ENCODE measurements at places on chromosomes 4 and X.

DNA sequence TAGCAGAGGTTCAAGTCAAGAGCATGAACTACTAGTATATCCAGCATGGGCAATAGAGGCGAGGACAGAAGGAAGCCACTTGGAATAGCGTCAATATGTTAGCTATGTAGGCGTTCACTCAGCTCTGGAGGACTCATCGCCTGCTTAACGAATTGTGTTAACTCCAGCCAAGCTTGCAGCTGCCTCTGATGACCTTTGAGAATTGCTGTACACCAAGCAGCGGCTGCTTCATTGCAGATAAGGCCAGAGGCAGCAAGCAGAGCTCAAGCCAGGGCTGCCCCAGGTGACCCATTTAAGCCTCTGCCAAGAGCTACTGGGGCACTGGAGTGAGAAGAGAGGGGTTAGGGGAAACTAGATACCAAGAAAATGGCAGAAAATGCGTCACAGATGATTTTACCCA, 160.2 kb upstream of the IGFBP7 start:
- DNase-seq: no peak

DNA sequence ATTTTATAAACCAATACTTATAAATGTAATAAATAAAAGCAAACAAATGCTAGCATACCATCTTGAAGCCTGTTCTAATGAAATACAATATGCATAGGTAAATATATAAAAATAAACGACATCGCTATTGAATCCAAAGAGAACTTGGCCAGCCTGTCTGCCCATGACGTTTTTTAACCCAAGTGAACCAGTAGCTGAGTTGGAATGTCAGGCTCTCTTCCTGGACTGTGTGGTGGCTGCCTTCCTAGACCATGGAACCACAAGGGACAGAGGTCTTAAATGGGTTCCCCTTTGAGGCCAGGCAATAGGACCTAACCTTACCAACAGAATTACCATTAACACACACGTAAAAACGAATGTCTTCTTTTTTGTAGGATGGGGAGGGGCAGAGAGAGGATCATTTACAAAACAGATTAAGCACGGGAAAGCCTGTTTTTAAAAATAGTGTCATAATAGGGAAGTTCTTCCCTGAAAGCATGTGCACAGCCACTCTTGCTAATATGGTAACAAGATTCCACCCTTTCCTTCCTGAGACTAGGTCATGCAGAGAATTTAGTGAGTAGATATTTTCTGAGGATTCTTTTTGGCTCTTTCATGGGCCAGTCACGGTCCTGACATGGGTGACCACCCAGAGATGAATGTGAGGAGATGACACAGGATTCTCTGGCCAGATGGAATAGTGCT, 69.4 kb upstream of the ACSL1 start:
- peak; percentile 48 for DNase-seq

- DNase-seq: no peak
Observed at GRCh38 chr4:6478546-6479220, 6.3 kb upstream of the PPP2R2C start.

GRCh38 chr4:173056710-173057109, 111.9 kb upstream of the GALNT7 start:
- DNase-seq: no peak

DNA sequence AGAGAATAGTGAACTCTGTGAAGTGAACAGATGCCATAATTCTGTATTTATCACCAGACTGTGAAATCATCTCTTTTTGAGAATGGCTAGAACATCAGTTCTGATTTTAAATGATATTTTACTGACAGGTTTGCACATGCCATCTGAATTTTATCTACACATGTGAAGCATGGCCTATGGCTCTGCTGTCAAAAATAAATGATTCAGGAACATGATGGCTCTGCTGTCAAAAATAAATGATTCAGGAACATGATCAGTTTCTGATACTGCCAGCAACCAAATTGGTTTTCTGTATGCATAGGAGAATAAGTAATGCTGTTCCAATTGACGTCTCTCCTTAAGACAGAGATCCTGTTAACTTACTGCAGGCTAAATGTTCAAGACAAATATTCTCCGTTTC, 70.6 kb upstream of the TLL1 start:
- no peak for DNase-seq

GRCh38 chr4:4847011-4847410, 12.5 kb upstream of the MSX1 start:
- DNase-seq: no peak

DNA sequence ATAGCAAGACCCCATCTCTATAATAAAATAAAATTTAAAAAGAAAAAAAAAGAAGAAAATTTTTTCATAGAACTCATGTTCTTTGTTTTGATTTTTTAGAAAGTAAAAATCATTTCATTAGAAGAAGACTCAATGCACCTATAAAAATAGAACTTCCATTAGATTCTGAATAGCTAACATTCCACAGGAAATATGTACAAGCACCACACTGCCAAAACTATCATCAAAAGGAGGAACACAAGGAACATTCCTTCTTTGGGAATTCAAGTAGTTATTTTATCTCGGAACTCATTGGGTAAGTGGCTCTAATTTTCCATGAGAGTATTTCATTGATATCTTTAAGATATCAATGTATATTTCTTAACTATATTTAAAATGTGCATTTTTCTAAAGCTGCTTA, 157.6 kb downstream of the CAMK2D start:
- DNase-seq: no peak

- no peak for DNase-seq
Observed at GRCh38 chr4:5750946-5751665, 40.1 kb downstream of the EVC start.

DNA sequence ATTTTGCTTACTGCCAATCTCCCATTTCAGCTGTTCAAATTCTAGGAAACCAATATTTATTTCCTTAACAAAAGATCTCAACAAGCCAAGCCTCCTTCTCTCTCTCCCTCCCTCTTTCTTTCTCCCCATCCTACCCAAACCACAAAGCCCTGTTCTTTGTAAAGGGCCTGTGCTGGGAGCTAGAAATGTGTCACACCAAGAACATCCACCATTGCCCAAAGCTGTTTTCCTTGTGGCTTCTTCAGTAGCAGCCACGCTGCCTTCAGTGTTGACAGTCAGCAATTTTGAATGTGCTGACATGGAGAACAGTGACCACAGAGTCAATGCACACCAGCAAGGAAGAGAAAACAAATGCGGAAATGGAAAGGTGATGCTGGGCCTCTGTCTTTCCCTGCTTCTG, 203.0 kb downstream of the MAML3 start:
- peak; percentile 76 for DNase-seq

GRCh38 chr4:163167333-163167626, 590 bp upstream of the NAF1 start:
- DNase-seq: peak; percentile 9

GRCh38 chr4:123345935-123346300, 50.7 kb upstream of the SPRY1 start:
- no peak for DNase-seq

DNA sequence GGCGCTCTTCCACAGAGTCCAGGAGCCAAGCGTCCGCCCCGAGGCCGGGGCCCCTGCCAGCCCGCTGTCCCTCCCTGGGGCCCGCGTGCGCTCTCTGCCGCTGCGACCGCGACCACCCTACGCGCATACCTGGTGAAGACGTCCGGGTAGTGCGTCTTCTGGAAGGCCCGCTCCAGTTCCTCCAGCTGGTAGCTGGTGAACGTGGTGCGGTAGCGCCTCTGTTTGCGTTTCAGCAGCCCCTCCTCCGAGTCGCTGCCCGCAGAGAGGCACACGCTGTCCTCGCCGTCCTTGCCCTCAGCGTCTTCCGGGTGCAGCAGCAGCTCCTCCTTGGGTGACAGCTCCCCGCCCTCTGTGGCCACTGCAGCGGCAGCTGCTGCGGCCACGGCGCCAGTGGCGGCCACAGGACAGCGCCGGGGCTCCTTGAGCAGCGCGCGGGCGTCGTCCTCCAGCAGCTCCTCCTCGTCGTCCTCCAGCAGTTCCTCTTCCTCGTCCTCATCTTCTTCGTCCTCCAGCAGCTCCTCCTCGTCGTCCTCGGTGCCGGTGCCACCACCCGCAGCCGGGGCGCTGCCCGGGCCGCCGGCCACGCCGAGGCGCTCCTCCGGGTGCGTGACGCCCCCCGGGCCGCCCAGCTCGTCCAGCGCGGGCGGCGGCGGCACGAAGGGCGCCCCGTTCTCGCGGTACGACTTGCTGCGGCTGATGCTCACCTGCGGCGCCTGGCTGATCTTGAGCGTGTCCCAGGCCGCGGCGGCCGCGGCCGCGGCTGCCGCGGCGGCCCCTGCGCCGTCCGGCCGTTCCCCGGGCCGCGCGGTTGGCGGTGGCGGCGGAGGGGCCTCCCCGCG, 2.8 kb downstream of the ARX start:
- no peak for DNase-seq

DNA sequence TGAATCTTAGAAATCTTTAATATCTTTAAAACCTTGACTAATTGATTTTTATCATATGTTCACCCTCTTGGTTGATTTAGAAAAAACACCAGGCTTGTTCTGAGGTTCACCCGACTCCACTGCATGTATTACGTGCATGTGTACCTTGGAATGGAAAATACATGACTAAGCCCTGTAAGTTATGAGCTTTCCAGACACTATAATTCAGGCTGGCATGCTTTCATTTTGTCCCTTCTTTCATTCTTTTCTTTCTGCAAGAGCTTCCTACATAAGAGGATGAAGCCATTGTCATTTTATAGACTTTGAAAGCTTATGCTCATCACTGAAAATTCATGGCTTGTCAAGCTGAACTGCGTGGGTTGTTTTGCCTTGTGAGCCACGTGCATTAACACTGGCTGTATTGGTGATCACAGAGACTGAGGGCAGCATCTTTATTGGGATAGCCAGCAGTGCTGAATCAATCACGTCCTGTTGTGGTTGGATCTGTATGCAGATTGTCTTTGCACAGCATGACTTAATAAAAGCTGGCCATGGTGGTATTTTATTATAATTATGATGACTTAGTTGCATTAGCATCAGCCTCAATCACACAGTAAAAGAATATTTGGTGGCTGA, 141.9 kb downstream of the SLIT2 start:
- DNase-seq: no peak

- DNase-seq: no peak
Observed at GRCh38 chr4:1535926-1536578, 129.8 kb upstream of the NKX1-1 start.

DNA sequence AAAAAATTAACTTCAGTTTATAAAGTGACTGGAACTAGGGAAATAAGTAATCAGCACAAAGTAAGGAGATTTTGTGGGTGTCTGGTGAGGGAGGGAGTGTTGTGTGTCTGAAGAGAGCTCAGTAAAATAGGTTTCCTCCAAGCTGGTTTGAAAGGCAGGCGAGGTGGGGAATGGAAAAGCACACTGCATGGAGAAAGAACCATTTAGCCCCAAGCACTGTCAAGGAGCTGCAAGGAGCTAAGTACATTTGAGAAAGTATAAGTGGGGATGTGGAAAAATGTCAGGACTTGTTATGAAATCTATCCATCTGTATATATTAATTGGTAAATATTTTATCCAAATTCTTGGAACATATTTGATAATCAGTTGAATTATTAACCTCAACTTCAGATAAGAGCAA, 956 bp downstream of the C4orf51 start:
- DNase-seq: no peak

DNA sequence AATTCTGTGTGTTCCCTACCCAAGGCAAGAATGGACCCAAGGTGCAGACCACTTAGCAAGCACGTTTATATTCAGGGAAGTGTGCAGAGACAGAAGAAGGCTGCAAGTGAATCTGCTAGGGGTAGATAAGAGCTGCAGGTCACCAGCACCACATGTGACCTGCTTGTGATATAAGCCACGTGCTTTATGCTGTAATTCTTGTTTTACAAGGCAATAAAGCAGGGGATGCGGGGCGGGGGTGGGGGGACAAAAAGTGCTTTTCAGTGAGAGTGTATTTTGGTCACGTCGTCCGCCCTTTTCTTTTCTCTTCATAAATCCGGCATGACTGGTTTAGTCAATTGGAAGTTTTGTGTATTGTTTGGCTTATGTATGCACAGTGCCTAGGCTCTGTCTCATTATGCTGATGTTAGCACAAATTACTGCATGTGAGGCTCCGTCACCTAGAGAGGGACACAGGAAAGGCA, 192.7 kb downstream of the RBMX2 start:
- DNase-seq: no peak

DNA sequence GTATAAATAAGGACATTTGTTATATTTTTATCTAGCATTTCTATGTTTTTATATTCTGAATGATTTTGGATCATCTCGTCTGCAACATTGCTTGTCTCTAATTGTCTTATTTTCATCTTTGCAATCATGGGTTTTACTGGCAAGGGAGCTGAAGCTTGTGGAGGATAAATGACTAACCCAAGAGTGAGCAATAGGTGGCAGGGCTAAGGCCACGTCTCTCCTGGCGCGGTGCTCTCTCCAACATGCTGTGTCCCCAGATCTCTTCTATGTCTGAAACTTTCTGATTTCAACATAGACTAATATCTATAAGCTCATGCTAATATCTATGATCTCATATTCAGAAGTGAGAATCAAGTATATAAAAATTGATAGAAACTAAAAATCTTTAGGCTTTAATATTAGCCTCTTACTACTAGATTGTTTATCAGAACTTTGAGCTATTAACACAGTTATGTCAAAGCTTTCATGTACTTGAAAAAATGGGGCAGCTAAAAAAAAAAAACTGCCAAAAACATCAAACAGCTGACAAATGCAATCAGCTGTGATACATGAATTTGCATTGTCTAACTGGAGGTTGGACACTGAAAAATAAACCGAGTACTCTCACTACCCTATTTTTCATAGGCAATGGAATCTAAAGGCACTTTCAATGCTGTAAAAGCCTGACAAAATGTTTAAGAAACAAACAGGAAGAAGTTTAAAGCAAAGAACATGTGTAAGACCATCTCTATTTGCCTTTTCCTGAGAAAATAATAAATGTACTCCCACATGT, 169.2 kb downstream of the TMA16 start:
- peak; percentile 70 for DNase-seq

GRCh38 chr4:5887361-5888221, 5.3 kb downstream of the CRMP1 start:
- DNase-seq: no peak

- no peak for DNase-seq
Observed at GRCh38 chr4:140004549-140004895, 149.5 kb downstream of the MAML3 start.

DNA sequence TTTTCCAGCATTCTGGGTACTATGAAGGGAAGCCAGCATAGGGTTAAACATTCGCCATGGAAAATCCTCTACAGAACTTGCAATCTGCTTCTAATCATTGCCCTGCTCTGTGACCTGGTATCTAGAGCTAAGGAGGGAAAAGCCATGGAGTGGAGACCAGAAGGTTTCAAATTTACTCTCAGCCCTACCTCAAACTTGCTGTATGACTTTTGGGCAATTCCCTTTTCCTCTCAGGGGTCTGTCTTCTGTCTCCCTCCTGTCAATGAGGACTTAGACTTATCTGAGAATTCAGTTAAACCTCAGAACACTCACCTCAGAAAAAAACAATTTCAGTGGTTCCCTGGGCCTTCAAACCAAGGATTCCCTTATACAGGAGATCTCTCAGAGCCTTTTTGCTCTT, 29.1 kb downstream of the ARHGEF9 start:
- DNase-seq: no peak

DNA sequence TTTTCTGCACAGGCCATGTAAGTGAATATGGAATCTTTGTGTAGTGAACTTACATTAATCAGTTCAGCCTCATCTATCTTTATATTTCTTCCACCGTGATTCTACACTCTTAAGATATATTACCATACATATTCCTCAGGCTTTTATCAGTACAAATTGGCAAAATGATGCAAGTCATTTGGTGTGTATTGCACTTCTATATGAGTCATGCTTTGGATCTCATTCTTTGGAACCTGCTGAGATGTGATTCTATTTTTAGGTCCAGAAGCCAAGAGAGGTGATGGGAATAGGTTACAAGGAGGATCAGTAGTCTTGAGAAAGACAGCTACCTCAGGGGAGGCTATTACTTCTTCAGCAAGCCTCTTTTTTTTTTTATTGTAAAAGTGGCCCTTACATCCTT, 204.4 kb downstream of the ZNF330 start:
- no peak for DNase-seq
